ENCODE measurements at places on chromosomes 2 and 18.

DNA sequence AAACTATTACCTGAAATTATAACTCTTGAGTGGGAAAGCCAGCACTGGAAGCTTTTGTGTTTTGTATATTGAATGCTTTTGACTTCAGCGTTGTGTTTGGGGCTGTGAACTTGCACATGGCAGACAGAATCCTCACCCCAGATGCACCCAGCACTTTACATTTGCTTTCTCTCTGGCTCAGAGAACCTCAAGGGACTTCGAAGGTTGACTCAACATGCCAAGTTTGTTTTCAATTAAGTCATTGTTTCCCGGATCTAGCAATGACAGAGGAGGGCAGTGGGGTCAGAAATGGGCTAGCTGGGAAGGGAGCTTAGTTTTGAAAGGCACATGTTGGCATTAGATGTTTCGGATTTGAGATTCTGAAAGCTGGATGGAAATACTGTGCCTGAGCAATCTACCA lies 22.4 kb downstream of the TET3 start:
- DNase-seq: no peak

- DNase-seq: no peak
Observed at GRCh38 chr2:182043861-182044260, 58.2 kb downstream of the PPP1R1C start.

DNA sequence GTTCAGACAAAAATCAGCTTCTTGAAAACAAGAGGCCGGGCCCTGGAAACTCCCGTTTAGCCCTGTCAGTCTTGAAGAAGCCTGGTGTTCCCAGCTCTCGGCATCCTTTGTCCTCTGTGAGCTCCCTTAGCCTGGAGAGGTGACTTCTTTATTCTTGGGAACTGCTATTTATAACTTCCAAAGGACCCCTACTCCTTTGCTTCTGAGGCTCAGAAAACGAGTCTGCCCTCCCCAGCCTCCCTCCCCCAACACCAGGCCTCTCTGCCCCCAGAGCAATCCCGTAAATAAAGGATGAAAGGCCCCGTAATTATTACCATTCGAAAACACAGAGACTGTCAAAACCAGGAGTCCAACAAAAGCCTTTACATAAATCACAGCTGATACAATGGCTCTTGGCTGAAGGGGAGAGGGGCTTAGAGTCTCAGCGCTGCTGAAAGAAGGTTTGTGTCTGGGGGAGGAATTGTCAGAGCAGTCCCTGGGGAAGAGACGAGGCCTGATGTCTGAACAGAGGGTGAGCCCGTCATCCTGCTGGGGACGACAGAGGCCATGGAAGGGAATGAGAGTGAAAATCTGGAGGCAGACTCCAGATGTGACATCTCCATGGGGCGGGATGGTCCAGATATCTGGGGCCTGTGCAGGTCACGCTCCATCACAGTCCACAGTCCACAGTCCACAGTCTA lies 283.0 kb downstream of the MYCN start:
- no peak for DNase-seq

GRCh38 chr18:10490401-10491165 lies 35.2 kb upstream of the NAPG start:
- DNase-seq: no peak

- DNase-seq: no peak
Observed at GRCh38 chr2:37623406-37623805, 48.0 kb downstream of the CDC42EP3 start.

GRCh38 chr2:20596193-20596972 lies 54.5 kb downstream of the HS1BP3 start:
- DNase-seq: no peak

- DNase-seq: no peak
Observed at GRCh38 chr2:145341536-145341935, 821.6 kb upstream of the ZEB2 start.

GRCh38 chr2:153394247-153394646 lies 84.3 kb downstream of the RPRM start:
- DNase-seq: no peak

- no peak for DNase-seq
Observed at GRCh38 chr2:231554327-231554726, 24.1 kb upstream of the NMUR1 start.

DNA sequence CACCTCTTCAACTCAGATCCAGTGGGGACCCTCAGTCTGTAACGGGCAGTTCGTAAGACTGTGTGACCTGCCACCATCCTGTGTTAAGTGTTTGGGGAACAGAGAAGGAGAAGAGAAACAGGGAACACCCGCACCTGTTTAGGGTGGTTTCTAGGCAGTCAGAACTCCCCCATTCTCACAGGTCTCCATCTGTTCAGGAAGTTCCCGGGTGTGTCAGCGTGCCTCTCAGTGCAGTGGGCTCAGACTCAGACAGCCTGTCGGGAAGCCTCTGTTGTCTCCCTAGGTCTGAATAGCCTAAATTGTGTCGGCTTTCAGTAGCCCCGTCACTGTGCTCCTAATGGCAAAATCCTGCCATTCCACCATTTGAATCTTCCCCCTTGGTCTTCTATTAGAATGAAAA lies 256.6 kb downstream of the LOXHD1 start:
- DNase-seq: no peak

DNA sequence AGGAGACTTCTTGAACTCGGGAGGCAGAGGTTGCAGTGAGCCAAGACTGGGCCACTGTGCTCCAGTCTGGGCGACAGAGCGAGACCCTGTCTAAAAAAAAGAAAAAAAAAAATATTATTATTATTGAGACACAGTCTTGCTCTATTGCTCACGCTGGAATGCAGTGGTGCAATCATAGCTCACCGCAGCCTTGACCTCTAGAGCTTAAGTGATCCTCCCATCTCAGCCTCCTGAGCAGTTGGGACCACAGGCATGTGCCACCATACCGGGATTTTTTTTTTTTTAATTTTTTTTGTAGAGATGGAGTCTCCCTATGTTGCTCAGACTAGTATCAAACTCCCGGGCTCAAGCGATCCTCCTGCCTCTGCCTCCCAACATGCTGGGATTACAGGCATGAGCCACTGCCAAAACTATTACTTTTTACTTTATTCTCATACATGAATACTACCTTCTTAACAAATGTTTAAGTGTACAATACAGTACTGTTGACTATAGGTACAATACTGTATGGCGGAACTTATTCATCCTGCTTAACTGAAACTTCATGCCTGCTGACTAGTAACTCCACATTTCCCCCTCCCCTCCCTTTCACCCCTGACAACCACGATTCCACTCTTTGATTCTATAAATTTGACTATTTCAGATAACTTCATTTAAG lies 15.5 kb downstream of the FBXO11 start:
- no peak for DNase-seq

GRCh38 chr2:200220251-200220650 lies 86.2 kb upstream of the SPATS2L start:
- DNase-seq: no peak

DNA sequence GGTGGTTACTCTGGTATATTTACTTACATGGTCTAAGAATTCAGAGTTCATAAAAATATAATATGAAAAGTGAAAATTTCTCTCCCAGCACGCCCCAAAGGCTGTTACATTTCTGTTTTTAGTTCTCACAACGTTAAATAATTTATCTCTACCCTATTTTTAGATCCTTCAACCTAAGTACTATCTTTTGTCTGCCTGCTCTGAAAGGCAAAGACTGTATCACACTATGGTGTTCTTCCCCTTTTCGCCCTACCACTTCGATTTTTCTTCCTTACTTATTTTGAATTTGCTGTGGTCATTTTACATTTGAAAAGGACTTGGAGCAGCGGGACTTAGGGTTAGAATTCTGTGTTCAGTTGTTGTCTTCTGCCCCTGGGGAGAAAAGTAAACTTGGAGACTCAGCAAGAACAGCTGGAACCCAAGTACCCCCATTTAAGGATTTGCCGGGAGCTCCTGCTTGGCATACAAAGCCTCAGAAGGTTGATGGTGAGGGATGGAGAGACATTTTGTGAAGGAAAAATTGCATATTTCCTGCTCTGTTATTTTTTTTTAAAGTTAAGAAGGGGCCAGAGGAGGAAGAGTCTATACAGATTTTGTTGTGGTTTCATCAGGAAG lies 19.0 kb downstream of the ADAM23 start:
- DNase-seq: no peak

GRCh38 chr2:235636546-235636945 lies 142.7 kb downstream of the AGAP1 start:
- DNase-seq: no peak

All from DMS 273 treated with DMSO at 0.1 percent for 48 hours (cell line).